Thyroid gland (tissue), 4 donors: ENCODE measurements at places on chromosomes 3 and 15. TPM values are rescaled to one million over a fixed set of nuclear protein-coding genes. Genes with fewer than 3 reads are reported as not detected.

DNA sequence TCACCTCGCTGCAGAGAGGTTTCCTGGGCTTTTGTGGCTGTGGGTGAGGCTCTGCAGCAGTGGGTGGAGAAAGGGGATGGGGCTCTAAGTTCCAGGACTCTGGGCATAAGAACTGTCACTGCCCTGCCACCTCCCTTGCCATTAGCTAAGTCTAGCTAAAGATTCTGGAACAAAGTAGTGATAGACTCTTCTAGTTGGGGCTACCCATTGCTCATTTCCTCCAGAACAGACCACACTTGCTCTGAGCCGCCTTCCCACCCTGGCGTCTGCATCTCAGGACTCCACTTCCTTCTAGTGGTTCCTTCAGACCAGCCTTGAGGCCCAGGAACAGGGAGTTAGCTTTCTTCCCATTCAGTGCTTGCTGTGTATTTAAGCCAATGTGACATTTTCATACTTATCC, 7.5 kb downstream of the ARHGAP31 start:
- H3K4me1 ChIP-seq: peaks cover 75% of the 10 kb centered on the region
- H3K36me3 ChIP-seq: no peaks in the 10 kb centered on the region
- DNase-seq: no peak
- H3K4me3 ChIP-seq: no peak overlapping the region

DNA sequence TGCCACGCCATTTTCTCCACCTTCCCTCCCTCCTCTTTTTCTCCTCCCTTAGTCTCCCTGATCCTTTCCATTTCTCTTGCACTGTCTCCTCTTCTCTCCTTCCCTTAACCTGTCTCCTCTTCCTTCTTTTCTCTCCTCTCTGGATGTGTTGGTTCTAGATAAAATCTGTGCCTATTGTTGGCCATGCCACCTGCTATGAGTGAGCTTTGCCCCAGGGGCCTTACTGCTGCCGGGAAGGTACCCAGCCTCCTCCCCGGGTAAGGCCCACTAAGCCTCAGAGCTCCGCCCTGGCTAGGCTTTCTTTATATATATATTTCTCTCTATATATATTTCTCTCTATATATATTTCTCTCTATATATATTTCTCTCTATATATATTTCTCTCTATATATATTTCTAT, 14.7 kb downstream of the GPD1L start:
- no peak overlapping the region for H3K27ac ChIP-seq
- no peaks in the 10 kb centered on the region for H3K36me3 ChIP-seq
- H3K4me1 ChIP-seq: peaks cover 31% of the 10 kb centered on the region
- no peaks in the 10 kb centered on the region for H3K27me3 ChIP-seq
- no peak overlapping the region for H3K4me3 ChIP-seq

The CACNA2D3 gene
- 2.9 TPM for total RNA-seq

DNA sequence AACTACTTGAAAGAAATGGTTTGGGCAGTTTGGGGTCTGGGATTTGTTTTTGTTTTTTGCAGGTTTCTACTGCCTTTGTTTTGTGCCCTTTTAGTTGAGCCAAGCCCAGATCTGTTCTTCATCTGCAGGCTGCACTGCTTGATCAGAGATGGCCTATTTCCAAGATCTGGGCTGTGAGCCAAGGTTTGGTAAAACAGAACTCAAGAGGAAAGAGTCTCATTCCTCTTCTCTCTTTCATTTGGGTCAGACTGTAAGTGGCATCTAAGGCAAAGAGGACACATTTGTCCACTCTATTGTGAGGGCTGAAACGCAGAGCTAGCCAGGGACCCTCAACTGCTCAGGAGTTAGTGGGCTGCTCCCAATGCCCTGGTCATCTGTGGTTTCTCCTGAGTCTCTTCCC, 104.4 kb upstream of the UBE3A start:
- no peak overlapping the region for H3K27ac ChIP-seq

- no peaks in the 10 kb centered on the region for H3K27me3 ChIP-seq
- no peak for DNase-seq
- no peak overlapping the region for H3K4me3 ChIP-seq
- no peak overlapping the region for H3K27ac ChIP-seq
- H3K4me1 ChIP-seq: no peaks in the 10 kb centered on the region
- H3K36me3 ChIP-seq: no peaks in the 10 kb centered on the region
Measured at GRCh38 chr3:189598530-189599225, 32.5 kb upstream of the TP63 start.

GRCh38 chr15:47844437-47844836, 127.1 kb downstream of the SEMA6D start:
- H3K4me1 ChIP-seq: no peaks in the 10 kb centered on the region
- H3K27me3 ChIP-seq: no peaks in the 10 kb centered on the region
- no peak for DNase-seq
- no peak overlapping the region for H3K27ac ChIP-seq

The ERICH6 gene
- 0.11 TPM for total RNA-seq

The ZNF654 gene
- 14.8 TPM for total RNA-seq

DNA sequence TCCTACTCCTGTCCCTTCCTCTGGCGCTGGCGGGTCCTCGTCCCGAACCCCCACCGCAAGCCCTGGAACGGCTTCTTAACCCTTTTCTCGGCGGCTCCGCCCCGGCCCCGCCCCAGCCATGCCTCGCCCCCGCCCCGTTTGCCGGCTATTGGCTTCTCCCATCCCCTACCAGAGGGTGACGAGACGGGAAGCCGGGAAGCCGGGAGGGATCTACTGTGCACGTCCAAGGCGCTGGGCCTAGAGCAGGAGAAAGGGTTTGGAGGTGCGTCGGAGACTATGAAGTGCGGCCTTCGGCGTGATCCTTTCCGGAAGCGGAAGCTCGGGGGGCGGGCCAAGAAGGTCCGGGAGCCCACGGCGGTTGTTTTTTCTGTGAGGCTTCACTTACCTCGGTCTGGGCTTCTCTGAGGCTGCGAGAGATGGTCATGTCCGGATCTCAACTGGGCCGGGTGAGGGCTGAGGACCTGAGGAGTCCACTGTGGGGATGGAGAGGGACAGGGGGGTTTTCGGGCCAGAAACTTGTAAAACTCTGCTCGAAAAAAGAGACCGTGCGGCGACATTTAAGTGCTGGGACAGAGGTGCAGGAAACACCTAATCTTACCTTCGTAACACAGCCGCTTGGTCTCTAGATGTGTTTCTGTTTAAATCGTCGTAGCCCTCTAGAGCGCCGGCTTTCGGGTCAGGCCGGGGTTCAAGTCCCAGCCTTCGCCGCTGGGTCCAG, 21.4 kb downstream of the ROPN1B start:
- peak; percentile 92 for DNase-seq
- H3K27ac ChIP-seq: peak overlapping the region; percentile 77
- H3K27me3 ChIP-seq: no peaks in the 10 kb centered on the region
- peak overlapping the region; percentile 41 for H3K4me3 ChIP-seq
- H3K36me3 ChIP-seq: no peaks in the 10 kb centered on the region

GRCh38 chr3:174583396-174583795, 275.7 kb upstream of the NAALADL2 start:
- DNase-seq: no peak
- H3K4me3 ChIP-seq: no peak overlapping the region
- H3K27me3 ChIP-seq: no peaks in the 10 kb centered on the region
- no peaks in the 10 kb centered on the region for H3K36me3 ChIP-seq
- H3K4me1 ChIP-seq: no peaks in the 10 kb centered on the region
- H3K27ac ChIP-seq: no peak overlapping the region

DNA sequence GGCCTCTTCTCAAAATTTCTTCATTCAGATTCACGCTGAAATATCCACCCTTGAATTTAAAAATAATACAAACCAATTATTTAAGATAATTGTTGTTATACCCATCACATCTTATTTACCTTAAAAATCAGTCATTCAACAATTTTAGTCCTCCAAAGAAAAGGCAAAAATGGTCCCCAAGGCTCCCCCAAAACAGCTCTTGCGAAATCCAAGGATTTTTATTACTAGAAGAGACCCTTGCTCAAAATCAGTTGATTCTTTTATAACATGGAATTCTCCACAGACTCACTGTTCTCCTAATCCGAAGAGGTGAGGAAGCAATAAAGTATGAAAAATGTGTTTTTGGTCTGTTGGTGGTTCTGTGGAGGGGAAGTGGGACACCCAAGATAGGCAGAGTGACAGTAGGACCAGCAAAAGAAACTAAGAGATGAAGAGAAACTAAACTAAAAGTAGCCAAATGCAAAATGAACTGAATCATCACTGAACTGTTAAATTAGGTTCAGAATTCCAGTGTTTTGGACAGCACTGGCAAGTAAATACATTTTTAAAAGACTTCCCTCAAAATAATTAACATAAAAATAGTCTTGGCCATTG, 19.1 kb upstream of the PLCH1 start:
- H3K27me3 ChIP-seq: no peaks in the 10 kb centered on the region
- DNase-seq: no peak
- no peaks in the 10 kb centered on the region for H3K4me1 ChIP-seq
- no peak overlapping the region for H3K27ac ChIP-seq
- H3K36me3 ChIP-seq: no peaks in the 10 kb centered on the region

DNA sequence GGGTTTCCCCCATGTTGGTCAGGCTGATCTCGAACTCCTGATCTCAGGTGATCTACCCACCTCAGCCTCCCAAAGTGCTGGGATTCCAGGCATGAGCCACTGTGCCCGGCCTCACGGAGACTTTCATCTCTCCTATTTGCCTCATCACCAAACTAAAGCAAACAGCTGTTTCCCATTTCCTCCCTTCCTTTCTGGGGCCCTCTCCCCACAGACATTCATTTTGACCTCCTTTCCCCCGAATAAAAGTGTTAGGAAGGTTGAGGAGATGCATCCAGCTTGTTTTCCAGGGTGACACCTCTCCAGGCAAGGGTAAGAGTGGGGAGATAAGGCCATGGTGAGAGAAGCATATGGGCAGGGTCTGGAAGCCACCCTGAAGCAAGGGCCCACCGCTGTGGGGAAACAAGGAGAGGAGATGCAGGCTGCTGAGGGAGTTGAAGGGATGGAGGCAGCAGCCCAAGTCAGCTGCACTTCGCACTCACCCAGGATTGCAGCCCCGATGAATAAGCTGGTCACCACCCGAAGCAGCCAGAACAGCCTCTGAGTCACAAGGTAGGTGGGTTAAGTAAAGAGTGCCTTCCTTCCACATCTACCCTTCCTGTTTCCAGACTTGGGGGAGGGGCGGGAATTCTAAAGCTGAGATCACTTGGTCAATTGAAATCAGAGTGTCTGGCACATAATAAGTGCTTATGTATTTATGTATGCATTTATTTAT, 7.7 kb downstream of the DUOXA2 start:
- H3K36me3 ChIP-seq: no peaks in the 10 kb centered on the region
- H3K4me1 ChIP-seq: peaks cover 37% of the 10 kb centered on the region
- H3K27ac ChIP-seq: peak overlapping the region; percentile 94
- H3K4me3 ChIP-seq: no peak overlapping the region

The SLC28A2 gene
- total RNA-seq: not detected

DNA sequence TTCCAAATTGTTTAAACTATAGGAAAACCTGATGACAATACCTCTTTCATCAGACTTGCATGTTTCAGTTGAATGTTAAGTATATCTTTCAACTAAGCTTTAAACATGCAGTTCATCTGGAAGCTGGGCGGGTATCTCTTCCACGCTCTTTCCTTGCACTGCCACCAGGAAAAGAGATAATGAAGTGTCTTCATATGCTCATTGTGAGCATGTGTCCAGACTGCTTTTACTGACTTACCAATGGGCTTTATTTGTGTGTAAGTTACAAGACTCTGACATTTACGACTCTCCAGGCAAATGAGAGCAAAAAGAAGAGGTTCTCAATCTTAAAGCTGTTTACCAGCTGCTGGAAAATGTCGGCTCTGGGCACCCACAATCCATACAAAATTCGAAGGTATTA, 52.8 kb downstream of the TMEM212 start:
- no peaks in the 10 kb centered on the region for H3K36me3 ChIP-seq
- no peak overlapping the region for H3K27ac ChIP-seq
- H3K4me3 ChIP-seq: no peak overlapping the region

DNA sequence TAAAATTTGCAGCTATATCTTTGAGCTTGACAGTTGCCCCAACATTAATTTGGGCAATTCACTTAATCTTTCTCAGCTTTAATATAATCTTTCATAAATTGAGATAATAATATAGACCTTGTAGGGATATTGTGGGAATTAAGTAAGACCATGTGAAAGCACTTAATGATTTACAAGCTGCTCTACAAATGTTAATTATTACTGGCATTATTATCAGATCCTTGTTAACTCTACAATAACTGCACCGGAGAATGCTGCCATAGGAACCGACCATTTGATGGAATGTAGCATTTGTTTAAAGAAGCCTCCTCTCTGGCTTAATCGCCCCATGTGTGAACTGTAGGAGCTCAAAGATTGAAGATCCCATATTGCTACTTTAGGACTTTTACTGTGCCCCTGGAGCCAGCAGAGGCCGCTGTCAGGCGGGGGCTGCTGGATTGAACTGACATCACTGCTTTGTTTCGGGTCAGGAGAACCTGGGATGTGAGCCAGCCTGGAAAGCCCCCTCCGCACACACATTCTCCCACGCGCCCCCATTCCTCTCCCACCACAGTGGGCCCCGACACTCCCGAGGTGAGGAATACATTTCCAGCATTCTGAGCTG, 154.2 kb upstream of the TNIK start:
- no peak overlapping the region for H3K27ac ChIP-seq
- peak; percentile 42 for DNase-seq
- H3K36me3 ChIP-seq: no peaks in the 10 kb centered on the region
- no peak overlapping the region for H3K4me3 ChIP-seq
- no peaks in the 10 kb centered on the region for H3K4me1 ChIP-seq
- H3K27me3 ChIP-seq: no peaks in the 10 kb centered on the region

- no peak for DNase-seq
- H3K4me3 ChIP-seq: no peak overlapping the region
- H3K27me3 ChIP-seq: no peaks in the 10 kb centered on the region
- H3K27ac ChIP-seq: no peak overlapping the region
Measured at GRCh38 chr3:182478369-182478768, 314.9 kb upstream of the ATP11B start.

DNA sequence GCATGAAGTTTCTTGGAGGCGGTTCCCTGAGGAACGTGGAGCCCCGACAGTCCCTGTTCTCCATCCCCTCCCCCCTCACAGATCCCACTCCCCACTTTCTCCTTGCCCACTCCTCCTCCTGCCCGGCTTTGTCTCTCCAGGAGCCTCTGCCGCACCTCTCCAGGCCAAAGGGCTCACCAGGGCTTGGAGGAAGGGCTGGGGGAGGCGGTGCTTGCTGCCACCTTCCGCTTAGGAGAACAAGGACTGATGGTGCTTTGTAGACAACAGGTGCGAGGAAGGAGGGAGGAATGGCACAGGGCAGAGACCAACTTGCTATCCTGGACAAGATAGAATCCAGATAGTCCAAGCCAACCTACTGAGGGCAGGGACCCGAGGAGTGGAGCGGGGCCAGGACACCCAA, 103.5 kb upstream of the SMAD3 start:
- H3K4me3 ChIP-seq: no peak overlapping the region
- no peaks in the 10 kb centered on the region for H3K27me3 ChIP-seq
- no peak for DNase-seq
- H3K4me1 ChIP-seq: no peaks in the 10 kb centered on the region
- H3K27ac ChIP-seq: no peak overlapping the region
